Activated naive CD4-positive, alpha-beta T cell (primary cell): ENCODE measurements at places on chromosomes 4 and X.

DNA sequence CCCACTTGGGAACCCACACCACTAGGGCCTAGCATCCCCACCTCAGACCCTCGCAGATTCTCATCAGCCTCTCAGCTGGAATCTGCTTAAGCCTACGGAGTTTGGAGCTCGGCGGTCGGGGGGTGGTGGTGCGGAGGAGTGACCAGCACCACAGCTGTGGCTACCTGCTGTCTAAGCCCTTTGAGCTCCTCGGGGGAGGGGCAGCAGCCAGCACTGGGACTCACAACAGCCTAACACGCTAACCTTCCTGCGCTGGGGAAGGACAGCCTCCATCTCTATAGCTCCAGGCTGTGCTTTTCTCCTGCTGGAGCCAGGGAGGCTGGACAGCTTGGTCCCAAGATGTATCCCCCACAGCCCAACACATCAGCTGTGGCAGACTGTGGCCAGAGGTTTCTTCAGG, 281.5 kb downstream of the USP46 start:
- DNase-seq, result no peak

- no peak for DNase-seq
Measured at GRCh38 chr4:31592293-31592692, 872.1 kb downstream of the PCDH7 start.

DNA sequence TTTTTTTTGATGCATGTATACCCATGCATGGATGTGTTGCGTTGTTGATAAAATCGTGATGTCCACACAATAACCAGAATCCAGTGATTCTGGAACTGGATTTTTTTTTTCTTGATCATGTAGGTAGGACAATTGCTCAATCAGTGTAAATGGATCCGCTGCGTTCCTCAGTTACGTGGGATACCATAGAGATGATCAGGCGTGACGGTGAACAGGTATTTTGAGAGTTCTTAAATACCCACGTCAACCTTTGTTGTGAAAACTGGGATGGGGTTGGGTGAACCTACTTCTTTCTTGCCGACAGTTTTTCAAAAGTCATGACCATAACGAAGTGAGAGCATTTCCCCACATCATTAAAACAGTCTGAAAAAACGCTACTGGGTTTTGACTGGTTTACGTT, 913 bp upstream of the SMIM10L2A start:
- DNase-seq, result no peak

DNA sequence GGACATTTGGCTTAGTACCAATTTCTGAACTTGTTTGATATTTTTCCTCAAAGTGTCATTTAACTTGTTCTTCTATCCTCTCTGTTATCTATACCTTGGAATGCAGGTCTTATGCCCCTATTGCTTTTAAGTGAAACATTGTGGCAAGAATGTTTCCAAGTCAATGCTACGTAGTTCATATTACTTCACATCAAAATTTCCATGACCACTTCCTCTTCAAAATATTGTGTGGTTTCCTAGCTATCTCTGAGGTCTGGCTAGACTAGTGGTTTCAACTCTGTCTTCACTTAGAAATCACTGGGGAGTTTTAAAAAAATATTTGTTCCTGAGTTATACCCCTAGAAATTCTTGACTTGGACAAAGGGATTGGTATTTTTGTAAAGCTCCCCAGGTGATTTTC, 20.2 kb upstream of the RASGEF1B start:
- no peak for DNase-seq

GRCh38 chr4:115688961-115689360, 575.5 kb upstream of the NDST4 start:
- no peak for DNase-seq

GRCh38 chrX:65933085-65933589, 106.7 kb downstream of the VSIG4 start:
- DNase-seq, result no peak

DNA sequence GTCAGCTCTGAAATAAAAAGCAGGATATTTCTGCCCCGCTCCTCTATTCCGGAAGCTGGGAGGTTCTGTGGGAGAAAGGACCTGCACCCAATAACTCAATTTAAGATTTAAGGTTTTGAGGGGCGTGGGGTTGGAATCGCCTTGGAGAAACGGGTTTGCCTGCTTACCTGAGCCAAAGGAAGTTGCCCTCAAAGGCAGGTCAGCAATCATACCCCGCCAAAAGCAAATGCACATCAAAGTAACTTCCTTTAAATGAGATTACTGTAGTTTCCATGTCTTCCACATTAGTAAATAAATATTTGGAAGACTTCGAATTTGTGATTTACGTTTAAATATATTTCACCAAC, 978 bp upstream of the HS3ST1 start:
- DNase-seq, result no peak

GRCh38 chrX:118215346-118215745, 98.7 kb upstream of the KLHL13 start:
- DNase-seq, result no peak

DNA sequence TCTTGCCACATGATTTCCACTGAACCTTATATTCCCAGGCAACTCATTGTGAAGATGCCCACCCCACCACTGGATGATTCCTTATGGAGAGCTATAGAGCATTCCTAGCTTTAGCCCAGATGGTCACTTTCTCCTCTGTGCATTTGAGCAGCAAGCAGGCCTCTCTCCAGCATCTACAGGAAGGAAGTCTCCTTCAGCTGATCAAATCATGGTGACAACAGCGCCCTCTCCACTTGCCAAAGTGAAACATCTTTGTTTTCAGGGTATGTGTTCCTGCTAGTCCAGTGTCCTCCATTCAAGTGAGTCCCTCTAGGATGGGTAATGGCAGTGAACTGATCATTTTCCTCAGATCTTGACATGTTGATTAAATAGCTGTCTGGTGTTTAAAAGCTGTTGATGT, 10.9 kb upstream of the SYTL5 start:
- no peak for DNase-seq

GRCh38 chrX:72705111-72705510, 9.0 kb downstream of the PHKA1 start:
- no peak for DNase-seq
